WTC11 (cell line): ENCODE measurements at places on chromosomes 2 and 18.

- peaks cover 10% of the 10 kb centered on the region for H3K36me3 ChIP-seq
- peak; percentile 20 for DNase-seq
- H3K27me3 ChIP-seq: no peaks in the 10 kb centered on the region; the same call in 1 of the 2 replicates
- H3K27ac ChIP-seq: peak overlapping the region; percentile 98
Observed at GRCh38 chr2:150410809-150411208, 76.7 kb downstream of the RND3 start.

DNA sequence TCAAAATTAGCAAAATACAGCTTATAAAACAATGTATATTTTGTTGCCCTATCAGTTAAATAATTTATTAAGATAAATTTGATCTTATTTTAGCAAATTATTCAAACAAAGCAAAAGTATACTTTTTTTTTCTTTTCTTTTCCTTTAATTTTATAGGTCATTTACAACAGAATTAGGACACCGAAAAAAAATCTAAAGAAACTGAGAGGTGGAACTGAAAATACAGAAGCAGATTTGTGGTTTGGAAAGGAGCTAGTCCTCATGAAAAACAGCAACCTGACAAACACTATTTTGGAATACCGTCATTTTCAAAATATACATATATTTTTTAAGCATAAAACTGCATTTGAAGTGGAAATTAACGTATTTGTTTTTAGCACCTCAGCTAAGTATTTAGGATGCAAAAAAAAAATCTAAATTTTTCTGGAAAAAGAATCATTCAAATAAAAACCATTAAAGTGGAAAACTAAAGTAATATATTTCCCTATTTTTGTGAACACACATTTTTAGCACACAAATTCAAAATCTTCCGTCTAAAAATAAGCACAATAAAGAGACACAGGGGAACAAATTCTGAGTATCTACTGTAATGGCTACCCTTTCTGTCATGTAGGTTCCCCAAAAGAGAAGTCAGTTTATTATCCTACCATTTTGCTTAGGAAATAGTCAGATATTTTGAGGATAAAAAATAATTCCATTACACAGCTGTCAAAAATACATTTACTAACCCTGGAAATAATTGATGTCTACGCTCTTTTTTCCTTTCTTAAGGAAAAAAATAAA, 2.7 kb downstream of the CCDC88A start:
- H3K4me3 ChIP-seq: peak overlapping the region; percentile 12; the same call in 1 of the 2 replicates
- peaks cover 7% of the 10 kb centered on the region for H3K36me3 ChIP-seq
- H3K27me3 ChIP-seq: no peaks in the 10 kb centered on the region
- H3K27ac ChIP-seq: no peak overlapping the region
- H3K4me1 ChIP-seq: peaks cover 26% of the 10 kb centered on the region

DNA sequence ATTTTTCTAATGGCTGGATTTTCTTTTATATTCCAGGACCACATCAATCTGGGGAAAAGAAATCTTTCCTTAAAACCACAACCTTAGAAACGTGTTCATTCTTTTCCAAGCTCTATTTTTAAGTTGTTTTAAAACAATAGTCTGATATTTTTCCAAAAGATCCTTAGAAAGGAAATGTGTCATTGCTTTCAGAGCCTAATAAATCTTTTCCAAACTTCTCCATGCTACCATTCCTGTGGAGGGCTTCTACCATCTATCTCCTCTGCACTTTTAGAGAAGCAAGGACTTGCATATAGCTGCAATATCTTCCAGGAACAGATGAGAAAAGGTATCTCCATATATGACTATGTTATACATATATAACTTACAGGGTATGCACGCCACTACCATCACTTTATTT, 21.2 kb downstream of the WDFY1 start:
- no peak for DNase-seq
- no peaks in the 10 kb centered on the region for H3K27me3 ChIP-seq
- no peak overlapping the region for H3K27ac ChIP-seq
- H3K4me3 ChIP-seq: no peak overlapping the region

GRCh38 chr18:7678801-7679200, 111.7 kb downstream of the PTPRM start:
- H3K27me3 ChIP-seq: no peaks in the 10 kb centered on the region
- H3K36me3 ChIP-seq: no peaks in the 10 kb centered on the region
- no peak for DNase-seq
- H3K27ac ChIP-seq: no peak overlapping the region
- no peak overlapping the region for H3K4me3 ChIP-seq
- H3K4me1 ChIP-seq: peaks cover 10% of the 10 kb centered on the region

- H3K27ac ChIP-seq: no peak overlapping the region
- H3K36me3 ChIP-seq: peaks cover 7% of the 10 kb centered on the region; the same call in 1 of the 2 replicates
- H3K4me3 ChIP-seq: no peak overlapping the region
- H3K27me3 ChIP-seq: peaks cover 3% of the 10 kb centered on the region; the same call in 1 of the 2 replicates
Observed at GRCh38 chr2:187774551-187775071, 220.4 kb upstream of the TFPI start.

GRCh38 chr2:133801946-133802345, 233.7 kb upstream of the NCKAP5 start:
- H3K4me3 ChIP-seq: no peak overlapping the region
- DNase-seq: no peak
- peaks cover 3% of the 10 kb centered on the region; the same call in 1 of the 2 replicates for H3K4me1 ChIP-seq
- H3K27ac ChIP-seq: no peak overlapping the region
- H3K27me3 ChIP-seq: no peaks in the 10 kb centered on the region; the same call in 1 of the 2 replicates

DNA sequence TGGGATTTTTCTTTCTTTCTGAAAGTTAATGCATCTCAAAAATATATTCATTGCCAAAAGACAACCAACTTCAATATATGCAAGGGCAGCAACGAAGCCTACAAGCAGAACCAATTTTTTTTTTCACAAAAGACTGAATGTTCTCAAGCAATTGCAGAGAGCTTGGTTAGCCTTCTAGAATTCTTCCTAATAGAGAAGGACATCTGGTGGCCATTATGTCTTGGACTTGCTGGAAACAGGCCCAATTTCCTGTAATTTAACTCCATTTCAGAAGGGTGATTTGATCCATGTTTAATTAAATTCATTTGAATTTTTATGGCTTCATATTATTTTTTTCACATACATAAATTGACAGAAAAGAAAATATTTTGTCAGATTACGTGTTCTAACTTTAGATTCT, 208.0 kb downstream of the TPGS2 start:
- H3K4me3 ChIP-seq: no peak overlapping the region
- H3K36me3 ChIP-seq: no peaks in the 10 kb centered on the region
- H3K4me1 ChIP-seq: no peaks in the 10 kb centered on the region
- H3K27ac ChIP-seq: no peak overlapping the region

- H3K36me3 ChIP-seq: no peaks in the 10 kb centered on the region
- no peak overlapping the region for H3K27ac ChIP-seq
- H3K27me3 ChIP-seq: no peaks in the 10 kb centered on the region
- peaks cover 8% of the 10 kb centered on the region; the same call in 1 of the 2 replicates for H3K4me1 ChIP-seq
- DNase-seq: no peak
Observed at GRCh38 chr2:173782681-173783080, 182.5 kb downstream of the SP3 start.

- no peak overlapping the region for H3K4me3 ChIP-seq
- no peaks in the 10 kb centered on the region for H3K27me3 ChIP-seq
- no peak overlapping the region for H3K27ac ChIP-seq
- H3K36me3 ChIP-seq: peaks cover 79% of the 10 kb centered on the region
- no peaks in the 10 kb centered on the region for H3K4me1 ChIP-seq
Observed at GRCh38 chr2:152676461-152676860, 40.8 kb downstream of the PRPF40A start.

GRCh38 chr2:154170400-154170799, 298.7 kb downstream of the GALNT13 start:
- no peaks in the 10 kb centered on the region for H3K4me1 ChIP-seq
- no peak for DNase-seq
- no peaks in the 10 kb centered on the region for H3K36me3 ChIP-seq

- no peak for DNase-seq
- no peak overlapping the region for H3K27ac ChIP-seq
- peaks cover 17% of the 10 kb centered on the region for H3K4me1 ChIP-seq
- peaks cover 15% of the 10 kb centered on the region for H3K36me3 ChIP-seq
Observed at GRCh38 chr2:33021542-33022227, 74.9 kb downstream of the LTBP1 start.

DNA sequence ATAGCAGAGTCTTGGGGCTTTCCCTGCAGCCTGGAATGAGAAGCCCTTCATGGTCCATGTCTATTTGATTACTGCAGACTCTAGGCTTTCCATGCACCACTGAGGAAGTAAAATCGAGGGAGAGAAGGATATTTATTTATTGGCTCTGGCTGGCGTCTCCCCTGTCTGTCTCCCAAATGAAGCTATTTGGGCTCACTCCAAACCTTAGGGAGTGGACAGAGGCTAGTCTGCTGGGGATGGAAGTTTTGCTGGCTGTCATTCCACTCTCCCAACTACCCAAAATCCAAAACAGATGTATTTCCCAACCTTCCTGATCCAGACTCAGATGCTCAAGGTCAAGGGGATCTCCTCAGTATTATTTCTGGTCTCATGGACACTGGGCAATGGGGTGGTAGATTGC, 33.7 kb downstream of the TMEM17 start:
- peaks cover 36% of the 10 kb centered on the region for H3K4me1 ChIP-seq
- no peaks in the 10 kb centered on the region for H3K36me3 ChIP-seq
- DNase-seq: no peak
- H3K27ac ChIP-seq: no peak overlapping the region
- no peak overlapping the region for H3K4me3 ChIP-seq

- no peak overlapping the region for H3K27ac ChIP-seq
- 0 out of 2 replicates have a peak, but pooled peaks cover 3% of the 10 kb centered on the region for H3K36me3 ChIP-seq
- H3K4me1 ChIP-seq: no peaks in the 10 kb centered on the region
Observed at GRCh38 chr2:71578767-71579342, 125.5 kb downstream of the DYSF start.

DNA sequence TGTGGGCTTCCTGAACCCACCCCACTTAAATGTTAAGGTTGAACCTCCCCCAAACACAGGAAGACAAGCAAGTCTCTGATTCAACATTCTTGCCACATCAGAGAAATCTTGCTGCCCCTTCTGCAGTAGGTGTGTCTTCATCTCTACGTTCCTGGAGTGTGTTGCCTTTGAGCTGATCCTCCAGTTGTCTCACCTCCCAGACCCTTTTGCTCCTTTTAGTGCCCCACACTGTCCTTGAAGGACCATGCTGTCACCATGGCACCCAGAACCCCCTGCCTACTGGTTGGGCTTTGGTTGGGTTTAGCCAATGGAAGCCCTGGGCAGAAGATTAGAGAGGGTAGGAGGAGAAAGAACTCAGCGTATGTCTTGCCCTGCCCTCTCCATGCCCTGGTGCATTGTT, 10.7 kb downstream of the CAB39 start:
- DNase-seq: no peak
- peaks cover 4% of the 10 kb centered on the region for H3K36me3 ChIP-seq
- H3K27ac ChIP-seq: peak overlapping the region; percentile 93
- H3K27me3 ChIP-seq: no peaks in the 10 kb centered on the region

DNA sequence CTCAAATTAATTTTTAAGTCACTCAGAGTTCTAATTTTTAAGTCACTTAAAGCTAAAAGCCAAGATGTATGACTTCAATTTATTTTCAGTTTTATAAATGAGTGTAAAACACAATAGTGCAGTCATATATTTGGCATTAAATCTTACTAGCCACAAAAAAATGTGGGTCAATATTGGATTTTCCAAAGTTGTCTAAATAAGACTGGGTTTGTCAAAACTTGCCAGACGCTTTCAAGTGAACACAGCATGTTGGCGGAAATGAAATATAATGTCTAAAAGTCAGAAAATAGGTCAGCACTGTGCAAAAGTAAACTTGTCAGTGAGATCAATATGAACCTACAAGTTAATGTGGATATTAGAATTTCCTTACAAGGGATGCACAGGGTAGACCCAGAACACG, 128.9 kb downstream of the FIGN start:
- H3K4me3 ChIP-seq: no peak overlapping the region
- no peak for DNase-seq
- no peaks in the 10 kb centered on the region for H3K27me3 ChIP-seq
- no peak overlapping the region for H3K27ac ChIP-seq
- peaks cover 12% of the 10 kb centered on the region for H3K36me3 ChIP-seq
- H3K4me1 ChIP-seq: peaks cover 35% of the 10 kb centered on the region

- no peaks in the 10 kb centered on the region for H3K36me3 ChIP-seq
- no peak for DNase-seq
- H3K4me1 ChIP-seq: peaks cover 77% of the 10 kb centered on the region
- H3K27me3 ChIP-seq: no peaks in the 10 kb centered on the region
Observed at GRCh38 chr2:8575834-8576423, 105.9 kb upstream of the ID2 start.

- H3K36me3 ChIP-seq: no peaks in the 10 kb centered on the region
- peaks cover 31% of the 10 kb centered on the region for H3K4me1 ChIP-seq
- no peaks in the 10 kb centered on the region for H3K27me3 ChIP-seq
- H3K27ac ChIP-seq: peak overlapping the region; percentile 85
Observed at GRCh38 chr2:196987649-196988364, 61.3 kb upstream of the PGAP1 start.

DNA sequence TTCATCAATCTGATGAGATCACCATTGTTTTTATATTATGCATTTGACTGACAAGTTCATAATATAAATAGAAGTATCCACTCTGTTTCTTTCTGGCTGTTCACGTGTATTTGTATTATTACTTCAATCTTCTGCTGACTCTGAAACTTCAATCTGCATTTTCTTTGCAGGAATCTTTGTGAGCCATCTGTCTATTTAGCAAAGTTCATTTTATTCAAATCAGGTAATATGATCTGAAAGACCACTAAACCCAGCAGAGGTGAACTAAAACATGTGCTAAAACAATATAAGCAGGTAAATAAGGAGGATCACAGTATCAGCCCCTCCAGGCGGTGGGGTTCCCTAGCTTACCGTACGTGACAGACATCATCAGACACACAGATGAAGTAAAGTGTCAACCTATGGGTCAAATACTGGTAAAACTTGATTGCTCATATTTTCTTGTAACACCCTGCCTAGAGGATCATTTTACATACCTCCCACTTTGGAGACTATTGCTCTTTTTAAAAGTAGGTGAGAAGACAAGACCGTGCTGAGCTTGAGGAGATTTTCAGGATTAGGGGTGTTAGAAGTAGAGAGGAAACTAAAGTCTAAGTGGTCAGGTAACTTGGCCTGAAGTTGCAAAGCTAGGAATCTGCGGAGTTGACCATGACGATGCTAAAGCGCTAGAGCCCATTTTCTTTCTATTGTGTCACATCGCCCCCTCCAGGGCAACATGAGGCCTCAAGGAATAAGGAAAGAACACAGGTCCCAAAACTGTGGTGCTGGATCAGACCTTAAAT, 9.0 kb downstream of the DTNB start:
- H3K4me1 ChIP-seq: peaks cover 26% of the 10 kb centered on the region
- DNase-seq: peak; percentile 69
